G401 (cell line): ENCODE measurements at places on chromosomes 4 and X. TPM values are rescaled to one million over a fixed set of nuclear protein-coding genes. Genes with fewer than 3 reads are reported as not detected.

Gene FANCB
- 5.5 and 5.6 TPM in 2 replicates for total RNA-seq

Gene C4orf51
- not detected in 2 replicates for total RNA-seq

Gene AWAT2
- total RNA-seq, result not detected in 2 replicates

Gene SPANXC
- not detected in 2 replicates for total RNA-seq

Gene PQBP1
- total RNA-seq, result 96.1 and 119 TPM in 2 replicates

Gene MMGT1
- total RNA-seq, result 16.6 and 21.1 TPM in 2 replicates

Gene FRAS1
- not detected in 2 replicates for total RNA-seq

Gene BRS3
- not detected in 2 replicates for total RNA-seq

Gene MSANTD1
- 0.20 TPM in 1 of 2 replicates, not detected in the other for total RNA-seq

Gene TRAPPC11
- total RNA-seq, result 35.6 and 50.2 TPM in 2 replicates

Gene MAGEB1
- not detected in 2 replicates for total RNA-seq

Gene CYSLTR1
- total RNA-seq, result 0.12 TPM in 1 of 2 replicates, not detected in the other

Gene AFF2
- total RNA-seq, result 0.58 TPM in 1 of 2 replicates, not detected in the other

Gene TCEAL9
- 39.1 and 42.6 TPM in 2 replicates for total RNA-seq

Gene DMRTC1
- not detected in 2 replicates for total RNA-seq

Gene CCDC149
- not detected in 2 replicates for total RNA-seq

Gene MPP1
- 13.0 and 13.4 TPM in 2 replicates for total RNA-seq

Gene SSX1
- total RNA-seq, result not detected in 2 replicates

Gene CT47B1
- total RNA-seq, result not detected in 2 replicates

Gene KLB
- total RNA-seq, result not detected in 2 replicates

Gene IL15
- total RNA-seq, result not detected in 2 replicates

Gene MAGEA10
- not detected in 2 replicates for total RNA-seq

Gene BBS12
- 3.3 and 3.6 TPM in 2 replicates for total RNA-seq

Gene SRPK3
- 0.06 TPM in 1 of 2 replicates, not detected in the other for total RNA-seq

Gene ASB12
- not detected in 2 replicates for total RNA-seq

Gene PDE6B
- total RNA-seq, result 1.0 TPM in 1 of 2 replicates, not detected in the other

Gene SLC10A4
- total RNA-seq, result not detected in 2 replicates

Gene NAA11
- total RNA-seq, result not detected in 2 replicates

Gene PDLIM3
- total RNA-seq, result 9.5 and 15.7 TPM in 2 replicates

Gene TCEAL7
- 0.71 TPM in 1 of 2 replicates, not detected in the other for total RNA-seq

Gene MAGEA4
- total RNA-seq, result not detected in 2 replicates

Gene BANK1
- total RNA-seq, result not detected in 2 replicates

Gene REELD1
- total RNA-seq, result not detected in 2 replicates

Gene PABPC1L2B
- not detected in 2 replicates for total RNA-seq

Gene BMPR1B
- not detected in 2 replicates for total RNA-seq

Gene MAGEE1
- 1.5 and 1.6 TPM in 2 replicates for total RNA-seq

Gene TMEM154
- not detected in 2 replicates for total RNA-seq

Gene CRMP1
- 1.4 TPM in 1 of 2 replicates, not detected in the other for total RNA-seq

Gene P2RY4
- total RNA-seq, result 0.20 TPM in 1 of 2 replicates, not detected in the other

Gene POLN
- total RNA-seq, result 0.17 and 0.49 TPM in 2 replicates

Gene DAPP1
- not detected in 2 replicates for total RNA-seq

Gene ARMCX2
- total RNA-seq, result 28.1 and 43.6 TPM in 2 replicates

Gene ETDB
- not detected in 2 replicates for total RNA-seq

Gene IL21
- total RNA-seq, result not detected in 2 replicates

Gene NPNT
- total RNA-seq, result not detected in 2 replicates

Gene SSX2B
- not detected in 2 replicates for total RNA-seq

Gene GAGE12J
- total RNA-seq, result not detected in 2 replicates

Gene RS1
- not detected in 2 replicates for total RNA-seq

Gene CT83
- not detected in 2 replicates for total RNA-seq
